Kidney glomerular epithelial cell (primary cell): ENCODE measurements at places on chromosomes 5 and 9.

- DNase-seq = peak; percentile 92
Observed at GRCh38 chr9:6096821-6097220, 81.4 kb upstream of the RANBP6 start.

DNA sequence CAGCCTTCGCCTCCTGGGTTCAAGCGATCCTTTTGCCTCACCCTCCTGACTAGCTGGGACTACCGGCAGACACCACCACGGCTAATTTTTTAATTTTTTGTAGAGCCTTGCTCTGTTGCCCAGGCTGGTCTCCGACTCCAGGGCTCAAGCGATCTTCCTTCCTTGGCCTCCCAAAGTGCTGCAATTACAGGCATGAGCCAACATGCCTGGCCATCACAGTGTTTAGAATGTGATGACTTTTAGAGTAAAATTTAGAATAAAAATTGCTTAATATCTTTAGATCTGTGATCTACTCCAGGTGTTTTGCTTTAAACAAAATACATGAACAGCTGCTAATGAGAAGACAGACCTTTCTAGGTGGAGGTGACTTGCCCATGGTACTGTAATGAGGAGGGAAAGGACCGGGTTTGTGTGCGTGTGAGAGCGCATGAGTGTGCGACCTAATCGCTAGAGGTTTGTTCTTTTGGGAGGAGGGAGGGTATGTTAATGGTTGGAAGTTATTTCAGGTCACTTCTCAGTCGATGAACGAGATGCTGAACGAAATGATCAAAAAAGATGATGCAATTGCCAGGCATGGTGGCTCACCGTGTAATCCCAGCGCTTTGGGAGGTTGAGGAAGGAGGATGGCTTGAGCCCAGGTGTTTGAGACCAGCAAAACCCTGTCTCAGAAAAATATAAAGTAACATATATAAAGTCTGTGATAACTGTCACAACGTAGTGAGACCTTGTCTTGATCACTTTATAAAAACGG, 2.0 kb downstream of the CNOT6 start:
- no peak for DNase-seq

DNA sequence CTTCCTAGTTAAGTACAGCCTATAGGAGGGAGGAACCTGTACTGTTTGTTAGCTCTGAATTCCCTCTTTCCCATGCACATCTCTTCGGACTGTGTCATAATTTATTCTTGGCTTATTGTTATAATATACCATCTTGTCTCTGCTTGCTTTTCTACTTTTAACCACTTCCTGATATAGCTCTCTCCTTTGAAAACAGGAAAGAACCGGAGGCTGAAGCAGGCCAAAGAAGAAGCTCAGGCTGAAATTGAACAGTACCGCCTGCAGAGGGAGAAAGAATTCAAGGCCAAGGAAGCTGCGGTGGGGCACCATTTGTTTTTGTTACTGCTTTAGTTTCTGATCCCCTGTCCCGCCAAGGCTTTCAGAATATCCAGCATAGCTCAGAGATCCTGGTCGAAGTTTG, 4.8 kb downstream of the ATP6V1G1 start:
- peak; percentile 30 for DNase-seq

GRCh38 chr5:180333661-180334060, 19.5 kb downstream of the GFPT2 start:
- DNase-seq = peak; percentile 45

DNA sequence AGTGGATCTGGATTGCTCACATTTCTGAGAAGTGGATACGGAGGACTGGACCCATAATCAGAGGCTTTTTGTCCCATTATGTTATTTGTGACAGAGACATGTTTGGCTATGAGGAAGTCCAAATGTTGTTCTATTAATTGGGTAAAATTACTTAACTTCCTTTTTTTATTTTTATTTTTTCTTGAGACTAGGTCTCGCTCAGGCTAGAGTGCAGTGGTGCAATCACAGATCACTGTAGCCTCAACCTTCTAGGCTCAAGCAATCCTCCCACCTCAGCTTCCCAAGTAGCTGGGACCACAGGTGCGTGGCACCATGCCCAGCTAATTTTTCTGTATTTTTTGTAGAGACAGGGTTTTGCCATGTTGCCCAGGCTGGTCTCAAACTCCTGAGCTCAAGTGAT, 11.9 kb upstream of the PGGT1B start:
- DNase-seq = no peak

- peak; percentile 41 for DNase-seq
Observed at GRCh38 chr5:102715082-102715807, 39.9 kb upstream of the PAM start.

DNA sequence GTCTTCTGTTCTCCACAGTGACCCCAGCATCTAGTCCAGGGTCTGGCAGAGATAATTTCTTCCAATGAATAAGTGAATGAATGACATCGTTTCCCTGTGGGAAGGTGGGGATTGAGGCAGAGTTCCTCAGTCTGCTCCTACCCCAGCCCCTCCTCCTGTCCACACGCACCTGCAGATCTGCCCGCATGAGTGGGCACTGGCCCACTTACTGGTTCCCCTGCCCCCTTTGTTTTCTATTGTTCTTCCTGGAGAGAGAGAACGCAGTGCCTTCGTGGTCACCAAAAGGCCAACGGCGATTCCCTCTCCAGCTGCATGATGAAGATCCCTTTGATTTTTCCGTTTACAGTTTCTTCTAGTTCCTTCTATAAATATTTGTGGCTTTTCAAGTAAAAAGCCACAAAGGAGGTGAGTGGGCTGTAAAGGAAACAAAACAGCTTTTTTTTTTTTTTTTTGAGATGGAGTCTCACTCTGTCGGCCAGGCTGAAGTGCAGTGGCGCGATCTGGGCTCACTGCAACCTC, 5.8 kb upstream of the FPGS start:
- DNase-seq = no peak

DNA sequence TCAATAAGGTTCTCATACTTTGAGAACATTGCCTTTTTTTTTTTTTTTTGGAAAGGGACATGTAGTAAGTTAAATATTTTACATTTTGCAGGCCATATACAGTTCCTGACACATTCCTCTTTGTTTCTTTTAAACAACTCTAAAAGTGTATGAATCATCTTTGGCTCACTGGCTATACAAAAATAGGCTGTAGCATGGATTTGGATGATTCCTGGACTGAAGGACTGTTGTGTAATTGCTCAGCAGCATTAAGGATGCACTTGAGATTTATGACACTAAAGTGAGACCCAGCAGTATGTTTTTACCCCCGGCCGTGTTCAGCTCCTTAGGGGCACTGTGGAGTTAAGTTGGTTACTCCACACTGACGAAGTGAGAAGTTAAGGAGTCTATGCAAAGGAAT, 41.3 kb downstream of the VPS13A start:
- peak; percentile 20 for DNase-seq

DNA sequence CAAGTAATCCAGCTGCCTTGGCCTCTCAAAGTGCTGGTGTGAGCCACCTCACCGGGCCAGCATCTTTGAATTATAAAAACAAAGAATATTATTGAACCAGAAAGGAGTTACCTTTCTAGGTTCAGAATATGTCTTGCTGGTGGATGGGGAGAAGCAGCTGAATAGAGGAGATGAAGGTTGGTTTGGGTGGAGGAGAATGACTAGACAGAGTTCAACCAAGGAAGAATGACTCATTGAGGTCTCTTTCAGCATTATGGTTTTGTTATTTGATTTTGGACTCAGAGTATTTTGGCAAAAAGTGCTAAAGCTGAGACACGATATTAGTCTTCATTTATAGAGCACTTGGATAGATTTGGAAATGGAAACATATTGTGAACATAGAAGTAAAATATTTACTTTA, 75.2 kb upstream of the MPDZ start:
- DNase-seq = no peak

- peak; percentile 18 for DNase-seq
Observed at GRCh38 chr5:119393746-119394145, 37.9 kb downstream of the TNFAIP8 start.

DNA sequence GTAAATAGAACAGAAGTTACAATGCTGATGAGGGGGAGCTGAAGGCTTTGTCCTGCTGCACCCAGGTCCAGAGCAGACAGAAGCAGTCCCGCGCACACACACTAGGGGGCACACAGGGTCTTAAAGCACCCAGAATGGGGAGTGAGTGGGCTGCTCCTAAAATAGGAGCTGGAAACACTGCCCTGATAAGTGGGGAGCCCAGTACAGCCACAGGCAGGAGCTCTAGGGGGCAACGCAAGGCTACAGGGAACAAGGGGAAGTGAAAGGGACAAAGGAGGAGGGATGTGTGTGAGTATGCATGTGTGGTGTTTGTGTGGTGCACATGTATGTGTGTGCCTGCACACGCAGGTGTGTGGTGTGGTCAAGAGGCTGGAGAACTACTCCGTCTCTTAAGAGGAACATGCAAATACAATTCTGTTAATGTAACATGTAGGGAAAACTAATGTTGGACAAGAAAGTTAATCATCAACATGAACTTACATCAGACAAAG, 191.5 kb downstream of the ROR2 start:
- DNase-seq = no peak

- no peak for DNase-seq
Observed at GRCh38 chr5:144510845-144511579, 340.3 kb downstream of the KCTD16 start.

- DNase-seq = no peak
Observed at GRCh38 chr5:122063836-122064235, 14.2 kb downstream of the LOX start.

GRCh38 chr9:129655696-129656095, 9.8 kb upstream of the PRRX2 start:
- DNase-seq = no peak

- no peak for DNase-seq
Observed at GRCh38 chr9:115416299-115416698, 298.3 kb upstream of the TNC start.

DNA sequence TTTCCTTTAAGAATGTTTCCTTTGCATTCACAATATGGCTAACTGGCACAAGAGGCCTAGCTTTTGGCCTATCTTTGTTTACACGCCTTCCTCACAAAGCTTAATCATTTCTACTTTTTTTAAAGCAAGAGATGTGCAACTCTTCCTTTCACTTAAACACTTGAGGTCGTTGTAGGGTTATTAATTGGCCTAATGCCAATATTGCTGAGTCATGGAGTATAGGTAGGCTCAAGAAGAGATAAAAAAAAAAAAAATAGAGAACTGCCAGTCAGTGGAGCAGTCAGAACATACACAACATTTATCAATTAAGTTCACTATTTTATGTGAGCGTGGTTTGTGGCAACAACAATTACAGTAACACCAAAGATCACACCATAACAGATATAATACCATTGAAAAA, 5.9 kb downstream of the FKBP15 start:
- DNase-seq = peak; percentile 16

- DNase-seq = no peak
Observed at GRCh38 chr9:112506571-112506970, 19.9 kb downstream of the KIAA1958 start.

- DNase-seq = no peak
Observed at GRCh38 chr5:113246361-113246870, 188.4 kb downstream of the TSSK1B start.

DNA sequence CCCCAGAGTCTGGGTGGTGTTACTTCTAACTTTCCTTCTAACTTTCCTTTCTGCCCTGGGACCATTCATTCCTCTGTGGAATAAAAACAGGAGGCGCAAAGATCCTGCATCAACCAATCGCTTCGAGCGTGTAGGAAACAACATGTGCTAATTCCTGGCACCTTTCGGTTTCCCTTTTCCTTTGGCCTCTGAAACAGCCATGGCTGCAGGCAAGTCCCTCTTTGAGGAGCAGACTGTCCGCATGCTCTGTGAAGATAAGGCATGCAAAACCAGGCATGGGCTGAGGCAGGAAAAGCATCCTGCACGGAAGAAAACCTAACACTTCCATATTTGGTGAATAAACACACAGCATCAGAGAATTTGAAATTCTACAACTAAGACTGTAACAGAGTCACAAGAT, 128.3 kb downstream of the HSD17B3 start:
- DNase-seq = no peak

GRCh38 chr5:107277485-107278125, 393.1 kb downstream of the EFNA5 start:
- no peak for DNase-seq

DNA sequence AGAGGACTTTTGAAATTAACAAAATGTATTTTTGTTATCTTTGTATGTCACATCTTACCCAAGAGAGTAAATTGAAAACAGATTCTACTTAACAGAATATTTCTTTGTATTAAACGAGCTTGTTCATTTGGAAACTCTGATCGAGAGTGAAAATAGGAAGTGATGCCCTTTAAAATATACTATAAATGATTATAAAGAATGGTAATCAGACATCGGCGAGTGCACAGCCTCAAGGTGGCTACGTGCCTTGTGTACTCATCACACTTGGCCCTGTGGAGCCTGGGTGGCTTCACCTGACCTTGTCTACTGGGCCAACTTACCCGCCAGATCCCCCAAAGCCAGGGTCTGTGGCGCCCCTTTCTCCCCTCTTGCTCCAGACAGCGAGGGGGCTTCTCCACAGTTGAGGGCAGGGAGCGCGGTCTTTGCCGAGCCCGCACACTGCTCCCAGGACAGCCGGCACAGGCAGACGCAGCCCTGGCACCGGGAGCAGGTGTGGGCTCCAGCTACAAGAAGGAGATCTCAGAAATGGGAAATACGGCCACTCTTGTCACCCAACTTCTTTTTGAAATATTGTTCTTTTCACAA, 243.2 kb downstream of the CEMIP2 start:
- no peak for DNase-seq

DNA sequence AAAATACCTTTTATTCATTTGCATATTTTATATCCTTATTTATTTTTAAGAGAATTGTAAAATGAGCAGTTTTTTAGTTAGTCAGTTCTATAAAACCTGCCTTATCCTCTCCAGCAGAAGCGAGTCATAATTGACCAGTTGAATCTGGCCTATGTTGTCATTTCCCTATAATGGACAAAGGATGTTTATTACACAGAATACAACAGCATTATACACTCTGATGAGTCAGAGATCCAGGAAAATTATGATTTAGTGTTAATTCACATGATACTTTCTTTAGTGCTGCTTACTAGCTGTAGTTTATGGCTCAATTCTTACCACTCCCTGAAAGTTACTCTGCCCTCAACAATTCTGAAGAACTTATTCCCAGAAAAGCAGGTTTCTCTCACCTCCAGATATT, 26.8 kb upstream of the LURAP1L start:
- no peak for DNase-seq

DNA sequence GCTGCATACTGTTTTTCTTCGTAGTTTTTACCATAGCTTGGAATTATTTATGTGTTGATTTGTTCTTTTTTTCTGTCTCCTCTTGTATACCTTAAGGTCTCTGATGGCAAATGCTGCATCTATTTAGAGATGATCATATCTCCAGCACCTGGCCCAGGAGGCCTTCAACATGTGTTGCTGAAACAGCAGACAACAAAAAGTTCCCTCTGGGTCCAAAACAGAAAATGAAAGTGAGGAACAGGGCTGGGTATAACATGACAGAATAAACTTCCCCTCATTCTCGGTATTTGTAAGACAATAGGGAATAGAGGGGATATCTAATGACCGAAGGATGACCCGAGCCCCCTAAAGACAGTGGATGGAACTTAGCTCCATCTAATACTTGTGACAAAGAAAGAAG, 22.7 kb upstream of the PCSK1 start:
- DNase-seq = no peak

DNA sequence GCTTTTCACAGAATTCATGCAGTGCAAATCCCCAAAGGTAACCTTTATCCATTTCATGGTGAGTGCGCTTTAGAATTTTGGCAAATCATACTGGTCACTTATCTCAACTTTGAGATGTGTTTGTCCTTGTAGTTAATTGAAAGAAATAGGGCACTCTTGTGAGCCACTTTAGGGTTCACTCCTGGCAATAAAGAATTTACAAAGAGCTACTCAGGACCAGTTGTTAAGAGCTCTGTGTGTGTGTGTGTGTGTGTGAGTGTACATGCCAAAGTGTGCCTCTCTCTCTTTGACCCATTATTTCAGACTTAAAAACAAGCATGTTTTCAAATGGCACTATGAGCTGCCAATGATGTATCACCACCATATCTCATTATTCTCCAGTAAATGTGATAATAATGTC, 21.3 kb downstream of the PCA3 start:
- DNase-seq = no peak

- DNase-seq = no peak
Observed at GRCh38 chr5:62896121-62896893, 317.7 kb downstream of the LRRC70 start.
